Mesothelial cell of epicardium (in vitro differentiated cells): ENCODE measurements at places on chromosomes 11 and 22. TPM values are rescaled to one million over a fixed set of nuclear protein-coding genes. Genes with fewer than 3 reads are reported as not detected.

TEX54 gene
- total RNA-seq, result not detected in 3 replicates

PDE2A gene
- total RNA-seq, result 0.63 to 1.4 TPM (median 1.1 TPM) in 3 replicates

GNAZ gene
- total RNA-seq, result 5.8 to 6.5 TPM (median 6.0 TPM) in 3 replicates

UBQLN3 gene
- total RNA-seq, result 0.63 to 1.2 TPM (median 0.71 TPM) in 3 replicates

C22orf42 gene
- not detected in 3 replicates for total RNA-seq

PDE3B gene
- total RNA-seq, result 10.1 to 12.3 TPM (median 10.7 TPM) in 3 replicates

HEPN1 gene
- total RNA-seq, result not detected in 3 replicates

PACSIN3 gene
- total RNA-seq, result 61.1 to 68.2 TPM (median 64.1 TPM) in 3 replicates

KCNQ1OT1 gene
- 30.5 to 35.1 TPM (median 31.9 TPM) in 3 replicates for total RNA-seq

CARD18 gene
- not detected in 3 replicates for total RNA-seq

SLC25A45 gene
- total RNA-seq, result 3.9 to 4.7 TPM (median 4.7 TPM) in 3 replicates

CLDN5 gene
- total RNA-seq, result not detected in 3 replicates
